ENCODE measurements at places on chromosomes 2 and 18.

- no peak for DNase-seq
Measured at GRCh38 chr2:96772903-96773671, 12.4 kb downstream of the CNNM4 start.

- DNase-seq = no peak
Measured at GRCh38 chr2:128154225-128154624, 63.2 kb downstream of the UGGT1 start.

DNA sequence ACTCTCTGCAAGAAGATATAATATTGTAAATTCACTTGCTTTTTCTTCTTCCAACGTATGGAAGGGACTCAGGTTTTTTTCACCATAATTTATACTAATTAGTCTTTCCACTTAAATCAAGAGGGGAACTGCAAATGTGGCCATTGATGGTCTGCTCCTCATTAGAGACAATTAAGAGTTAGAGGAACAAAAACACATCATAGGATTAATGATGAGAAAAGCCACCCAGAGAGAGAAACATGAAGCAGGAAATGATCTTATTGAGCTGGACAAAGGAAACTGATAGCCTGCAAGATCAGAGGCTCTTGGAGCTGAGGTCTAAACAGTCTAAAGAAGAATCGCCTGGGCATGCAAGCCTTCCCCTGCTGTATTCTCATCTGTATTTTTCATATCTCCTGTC is 151.2 kb upstream of the NRP2 start:
- DNase-seq = no peak

DNA sequence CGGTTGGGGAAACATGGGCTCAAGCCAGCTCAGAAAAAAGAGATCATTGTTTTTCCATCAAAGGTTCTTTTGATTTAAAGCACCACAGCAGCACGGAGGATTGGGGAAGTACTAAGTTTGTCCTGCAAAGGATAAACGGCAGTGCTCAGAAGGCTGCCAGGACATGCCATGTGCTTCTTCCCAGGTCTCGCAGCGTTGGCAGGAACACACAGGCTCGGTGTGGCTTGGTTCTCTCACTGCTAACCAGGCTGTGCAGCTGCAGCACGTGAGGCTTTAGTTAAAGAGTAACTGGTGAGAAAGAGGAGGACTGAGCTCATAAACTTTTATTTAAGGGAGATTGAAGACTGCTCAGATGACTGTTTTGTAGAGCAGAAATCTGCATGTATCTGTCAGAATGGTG is 264.3 kb downstream of the TSN start:
- DNase-seq = no peak

- DNase-seq = no peak
Measured at GRCh38 chr18:25075783-25076182, 276.2 kb downstream of the ZNF521 start.

DNA sequence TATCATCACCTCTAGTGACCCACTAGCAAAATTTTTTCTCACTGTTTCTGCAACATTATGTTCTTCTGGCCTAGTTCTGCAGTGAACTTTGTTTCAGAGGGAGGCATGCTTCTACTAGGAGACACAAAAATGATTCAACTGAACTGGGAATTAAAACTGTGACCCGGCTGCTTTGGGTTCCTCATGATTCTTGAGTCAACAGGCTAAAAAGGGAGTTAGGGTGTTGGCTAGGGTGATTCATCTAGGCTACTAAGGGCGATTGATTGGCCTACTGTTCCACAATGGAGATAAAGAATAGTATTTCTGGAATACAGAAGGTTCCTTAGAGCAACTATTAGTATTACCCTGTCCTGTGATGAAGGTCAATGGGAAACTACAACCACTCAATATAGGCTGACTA is 179.5 kb downstream of the PPP1R1C start:
- no peak for DNase-seq

- no peak for DNase-seq
Measured at GRCh38 chr18:42025974-42026625, 71.1 kb downstream of the PIK3C3 start.

DNA sequence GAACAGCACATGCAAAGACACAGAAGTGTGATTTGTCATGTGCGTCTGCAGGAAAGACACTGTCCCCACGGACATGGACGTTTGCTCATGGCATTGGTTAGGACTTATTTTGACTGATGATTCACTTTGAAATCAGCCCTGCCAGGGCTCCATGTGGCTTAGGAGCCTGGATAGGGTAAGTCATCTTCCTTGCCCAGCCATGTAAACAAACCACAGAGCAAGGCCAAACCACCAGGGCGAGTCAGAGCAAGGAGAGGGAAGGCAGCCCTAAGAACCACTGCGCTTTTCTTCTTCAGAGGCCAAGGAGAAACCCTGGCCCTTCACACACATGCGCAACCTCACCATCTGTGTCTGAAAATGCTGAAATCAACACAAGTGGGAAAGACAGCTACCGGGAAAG is 88.8 kb downstream of the GFPT1 start:
- DNase-seq = no peak

DNA sequence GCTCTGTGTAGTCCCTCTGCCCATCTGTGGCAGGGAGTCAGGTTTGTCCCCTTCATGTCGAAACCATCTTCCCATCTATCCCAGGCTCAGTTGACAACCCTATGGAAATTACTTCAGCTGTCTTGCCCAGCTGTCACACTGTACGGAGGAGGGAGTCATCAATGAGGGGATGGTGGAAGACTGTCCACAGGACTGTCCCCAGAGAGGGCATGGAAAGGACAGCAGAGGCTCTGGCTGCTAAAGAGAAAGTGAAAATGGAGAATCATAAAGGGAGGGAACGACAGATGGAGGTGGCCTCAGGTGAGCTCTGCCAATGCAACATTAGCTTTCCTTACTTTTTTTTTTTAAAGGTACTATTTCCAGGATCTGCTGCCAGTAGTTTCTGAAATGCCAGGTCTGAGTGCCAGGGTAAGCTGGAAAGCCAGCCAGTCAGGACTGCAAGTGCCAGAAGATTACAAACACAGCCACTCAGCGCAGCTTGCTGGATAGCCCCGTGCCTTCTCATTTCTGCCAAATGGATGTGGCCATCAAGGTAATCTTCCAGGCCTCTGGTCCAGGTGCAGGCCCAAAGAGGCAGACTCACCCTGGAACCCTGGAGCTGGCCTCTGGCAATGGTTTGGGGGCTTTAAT is 192.8 kb downstream of the AGPS start:
- DNase-seq = no peak

DNA sequence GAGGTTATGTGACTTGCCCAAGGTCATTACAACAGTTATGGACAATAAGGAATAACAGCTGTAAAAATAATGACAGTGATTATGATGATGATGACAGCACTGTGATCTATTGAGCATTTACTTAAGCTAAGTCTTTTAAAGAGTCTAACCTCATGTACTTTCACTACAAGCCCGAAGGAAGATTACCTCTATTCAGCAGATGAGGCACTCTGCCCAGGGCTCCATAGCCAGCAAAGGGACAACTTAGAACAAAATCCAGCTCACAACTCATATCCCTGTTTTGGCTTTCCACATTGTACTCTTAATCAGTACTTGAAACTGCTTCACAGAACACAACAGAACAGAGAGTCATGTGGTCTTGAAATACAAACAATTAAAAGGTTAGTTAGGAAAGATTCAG is 290.2 kb downstream of the ZNF385B start:
- DNase-seq = no peak

GRCh38 chr2:85319796-85320195 is 8.0 kb downstream of the TGOLN2 start:
- DNase-seq = no peak

- DNase-seq = no peak
Measured at GRCh38 chr2:98647636-98648035, 39.2 kb downstream of the UNC50 start.

DNA sequence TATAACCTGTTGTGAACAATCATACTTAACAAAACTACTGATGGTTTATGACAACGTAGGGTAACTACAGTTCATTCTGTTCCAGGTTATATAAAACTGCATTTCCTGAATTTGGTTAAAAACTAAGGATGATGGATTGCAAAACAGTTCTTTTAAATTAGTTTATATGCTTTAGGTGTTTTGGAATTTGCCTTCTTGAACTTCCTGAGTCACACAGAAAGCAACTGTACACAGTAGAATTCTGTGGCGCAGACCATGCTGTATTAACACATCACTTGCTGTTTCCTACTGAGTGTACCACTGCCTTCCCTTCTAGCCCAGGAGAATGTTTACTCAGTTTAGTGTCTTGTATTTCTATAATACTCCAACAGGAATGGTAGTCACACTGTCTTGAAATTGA is 19.4 kb downstream of the ITGB1BP1 start:
- no peak for DNase-seq

Measured in activated CD8-positive, alpha-beta memory T cell treated with anti-CD3 and anti-CD28 coated beads, Interleukin-2, amount 50 U/mL, for 4 hours (primary cell).